ENCODE measurements at places on chromosomes 1 and 21.

DNA sequence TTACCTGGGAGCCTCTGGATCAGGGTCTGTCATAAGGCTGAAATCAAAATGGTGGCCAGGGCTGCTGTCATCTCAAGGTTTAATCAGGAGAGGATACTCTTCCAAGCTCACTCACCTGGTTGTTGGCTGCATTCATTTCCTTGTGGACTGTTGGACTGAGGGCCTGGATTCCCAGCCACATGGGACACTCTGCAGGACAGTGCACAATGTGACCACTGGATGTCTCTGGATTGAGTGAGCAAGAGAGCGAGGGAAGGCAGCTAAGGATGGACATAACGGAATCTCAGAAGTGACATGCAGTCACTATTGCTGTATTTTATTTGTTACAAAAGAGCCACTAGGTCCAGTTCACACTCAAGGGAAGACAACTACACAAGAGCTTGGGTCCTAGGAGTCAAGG, 229.1 kb downstream of the S1PR1 start:
- no peak for DNase-seq

- no peak for DNase-seq
Observed at GRCh38 chr1:47459253-47459788, 21.5 kb downstream of the FOXD2 start.

GRCh38 chr1:40855513-40855912, 6.7 kb downstream of the CITED4 start:
- DNase-seq, result peak; percentile 51

DNA sequence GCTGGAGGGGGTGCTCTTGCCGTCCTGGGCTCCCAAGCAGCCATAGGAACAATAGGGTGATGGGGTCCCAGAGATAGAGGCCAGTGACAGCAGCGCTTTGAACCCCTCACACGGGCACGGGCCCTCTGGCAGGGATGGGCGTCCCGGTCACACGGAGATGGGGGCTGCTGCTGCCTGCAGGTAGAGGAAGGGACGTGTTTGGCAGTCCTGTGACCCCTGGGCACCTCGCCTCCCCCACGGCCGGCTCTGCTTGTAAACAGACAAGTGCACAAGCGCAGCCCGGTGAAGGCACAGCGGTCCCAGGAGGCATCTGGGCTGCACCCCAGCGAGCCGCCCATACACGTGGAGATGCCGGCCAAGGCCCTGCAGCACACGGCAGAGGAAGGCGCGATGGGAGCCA, 36.5 kb upstream of the PDE9A start:
- no peak for DNase-seq

- DNase-seq, result no peak
Observed at GRCh38 chr1:6294080-6294889, 33.4 kb upstream of the GPR153 start.

GRCh38 chr1:16067127-16067768, 6.2 kb downstream of the FAM131C start:
- DNase-seq, result peak; percentile 27

DNA sequence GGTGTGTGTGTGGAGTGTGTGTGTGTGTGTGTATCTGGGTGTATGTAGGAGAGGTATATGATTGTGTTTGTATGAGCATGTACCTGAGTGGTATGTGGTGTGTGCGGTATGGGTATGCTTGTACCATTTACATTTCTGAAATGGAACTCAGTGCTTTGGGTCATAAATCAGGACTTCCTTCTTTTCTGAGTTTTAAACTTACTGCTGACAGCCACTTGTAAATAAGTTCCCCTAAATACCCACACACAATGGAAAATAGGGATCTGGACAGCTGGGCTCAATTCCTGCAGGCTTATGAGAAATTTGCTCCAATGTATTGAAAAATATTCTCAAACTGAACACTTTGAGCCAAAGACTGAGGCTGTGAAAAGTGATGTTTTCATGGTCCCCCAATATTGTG, 293.6 kb downstream of the HLX start:
- DNase-seq, result no peak

GRCh38 chr1:33359931-33360330, 39.0 kb upstream of the A3GALT2 start:
- DNase-seq, result no peak

- DNase-seq, result no peak
Observed at GRCh38 chr21:45555251-45555556, 13.0 kb upstream of the SLC19A1 start.

All from activated CD4-positive, alpha-beta T cell treated with anti-CD3 and anti-CD28 coated beads for 36 hours (primary cell).